ENCODE measurements at places on chromosomes 4 and X.

GRCh38 chr4:87624698-87625097, 16.4 kb downstream of the DSPP start:
- DNase-seq, result no peak

- DNase-seq, result no peak
Measured at GRCh38 chr4:81919810-81920209, 448.1 kb upstream of the RASGEF1B start.

DNA sequence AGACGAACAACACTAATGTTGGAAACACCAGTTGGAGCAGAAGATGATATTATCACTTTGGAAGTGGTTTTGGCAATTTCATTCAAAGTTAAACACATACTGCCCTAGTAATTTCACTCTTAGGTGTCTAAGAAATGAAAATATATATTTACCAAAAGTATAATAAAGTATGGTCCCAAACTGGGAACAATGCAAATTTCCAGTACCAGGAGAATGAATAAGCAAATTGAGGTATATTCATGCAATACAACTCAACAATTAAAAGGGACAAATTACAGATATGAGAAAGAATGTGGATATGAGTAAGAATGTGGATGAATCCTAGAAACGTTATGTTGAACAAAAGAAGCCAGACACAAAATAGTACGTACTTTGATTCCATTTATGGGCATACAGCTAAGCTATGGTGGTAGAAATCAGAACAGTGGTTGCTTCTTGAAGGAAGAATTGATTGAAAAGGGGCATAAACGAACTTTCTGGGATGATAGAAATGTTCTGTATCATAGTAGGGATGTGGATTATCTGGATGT, 10.0 kb downstream of the ELMOD2 start:
- no peak for DNase-seq

DNA sequence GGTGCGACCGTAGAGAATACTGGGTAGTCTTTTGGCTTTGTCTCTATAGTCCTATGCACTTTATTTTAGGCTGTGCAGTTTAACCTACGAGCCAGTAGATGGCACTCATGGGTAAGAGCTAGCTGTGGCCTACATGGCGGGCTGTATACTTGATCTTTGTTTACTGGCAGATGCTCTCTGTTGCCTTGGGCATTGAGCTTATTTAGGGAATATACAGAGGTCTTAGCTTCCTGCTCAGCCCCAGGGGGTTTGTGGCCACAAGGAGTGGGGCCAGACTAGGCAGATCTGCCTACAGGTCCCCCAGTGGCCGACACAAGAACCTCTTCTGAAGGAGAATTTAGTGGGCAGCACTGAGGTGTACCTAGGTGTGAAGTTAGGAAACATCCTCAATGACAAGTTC, 227.6 kb upstream of the HDX start:
- no peak for DNase-seq

- no peak for DNase-seq
Measured at GRCh38 chr4:39324446-39324845, 41.7 kb downstream of the RFC1 start.

DNA sequence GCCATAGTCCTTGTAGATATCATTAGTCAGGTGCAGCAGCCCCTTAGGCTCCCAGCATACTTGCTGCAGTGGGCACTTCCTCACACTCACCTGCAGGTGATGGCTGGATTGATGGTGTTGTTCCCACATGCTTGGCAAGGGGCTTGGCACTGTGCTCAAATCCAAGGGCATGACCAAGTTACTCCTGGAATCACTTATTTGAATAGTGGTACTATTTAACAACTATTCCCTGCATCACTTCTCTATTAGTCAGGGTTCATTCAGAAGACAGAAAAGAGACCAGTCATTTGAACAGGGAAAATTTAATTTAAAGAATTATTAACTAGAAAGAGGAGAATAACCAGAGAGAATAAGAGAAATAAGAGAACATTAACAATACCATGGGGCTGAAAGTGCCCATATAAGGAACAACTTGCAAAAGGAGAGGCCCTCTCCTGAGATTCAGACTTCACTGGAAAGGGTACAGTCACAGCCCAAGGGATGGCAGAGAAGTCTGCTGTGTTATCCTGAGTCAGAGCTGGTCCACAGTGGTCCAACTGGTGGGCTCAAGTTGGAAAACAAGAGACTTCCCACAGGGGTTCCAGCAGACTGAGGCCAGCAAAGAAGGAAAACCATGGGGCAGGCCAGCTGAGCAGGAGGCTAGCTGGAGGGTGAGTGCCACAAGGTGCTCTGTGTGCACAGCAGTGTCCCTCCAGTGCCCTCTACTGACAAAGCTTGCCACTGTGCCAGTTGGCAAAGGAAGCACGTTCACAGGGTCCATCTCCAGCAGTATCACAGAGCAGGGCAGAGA, 9.8 kb downstream of the SPP1 start:
- DNase-seq, result no peak

- DNase-seq, result no peak
Measured at GRCh38 chr4:144350706-144351105, 210.2 kb upstream of the GYPA start.

DNA sequence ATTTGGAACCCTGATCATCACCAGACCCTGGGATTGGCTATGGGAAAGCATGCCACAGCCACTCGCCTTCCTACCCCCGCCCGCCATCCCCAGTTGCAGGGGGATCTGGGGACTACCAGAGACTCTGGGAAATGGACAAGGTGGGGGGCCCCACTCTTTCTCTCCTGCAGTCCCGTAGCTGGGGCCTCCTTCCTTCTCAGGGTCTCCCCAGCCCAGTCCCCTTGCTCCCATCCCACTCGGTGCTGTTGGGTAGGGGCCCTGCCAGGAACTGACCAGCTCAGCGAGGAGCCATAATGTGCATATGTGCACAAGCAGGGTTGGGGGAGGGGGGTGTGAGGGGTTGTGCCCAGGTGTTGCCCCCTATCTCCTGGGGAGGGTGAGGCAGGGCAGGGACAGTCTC, 3.4 kb upstream of the USP11 start:
- no peak for DNase-seq

- no peak for DNase-seq
Measured at GRCh38 chr4:165971933-165972332, 98.9 kb downstream of the TLL1 start.

DNA sequence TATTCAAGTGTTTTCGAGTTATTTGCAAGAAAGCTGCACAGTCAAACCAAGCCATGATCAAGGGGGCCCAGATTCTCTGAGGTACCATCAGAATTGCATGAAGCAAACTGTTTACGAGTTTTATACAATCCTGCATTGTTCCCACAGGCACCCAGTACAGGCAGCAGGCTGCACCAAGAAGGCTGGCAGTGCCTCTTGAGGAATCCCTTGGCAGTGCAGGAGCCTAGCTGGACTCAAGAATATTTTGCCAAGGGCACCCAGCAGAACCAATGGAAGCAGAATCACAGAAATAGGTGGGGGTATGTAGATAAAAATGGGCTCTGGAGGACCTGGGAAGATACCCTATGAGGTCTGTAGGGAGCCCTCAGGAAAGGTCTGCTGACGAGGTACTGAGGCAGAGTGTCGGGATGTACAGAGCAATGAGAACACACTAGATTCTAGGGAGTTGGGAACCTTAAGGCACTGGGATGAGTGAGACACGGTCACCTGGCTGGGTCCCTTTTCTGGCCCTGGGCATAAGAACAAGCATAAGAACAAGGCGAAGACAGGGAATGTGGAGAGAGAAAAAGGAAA, 2.5 kb upstream of the PLP1 start:
- no peak for DNase-seq

- DNase-seq, result no peak
Measured at GRCh38 chr4:57971261-57971660, 861.1 kb upstream of the IGFBP7 start.

- DNase-seq, result no peak
Measured at GRCh38 chrX:37817176-37817575, 30.2 kb downstream of the DYNLT3 start.

GRCh38 chrX:155841232-155841631, 39.9 kb upstream of the VAMP7 start:
- no peak for DNase-seq

DNA sequence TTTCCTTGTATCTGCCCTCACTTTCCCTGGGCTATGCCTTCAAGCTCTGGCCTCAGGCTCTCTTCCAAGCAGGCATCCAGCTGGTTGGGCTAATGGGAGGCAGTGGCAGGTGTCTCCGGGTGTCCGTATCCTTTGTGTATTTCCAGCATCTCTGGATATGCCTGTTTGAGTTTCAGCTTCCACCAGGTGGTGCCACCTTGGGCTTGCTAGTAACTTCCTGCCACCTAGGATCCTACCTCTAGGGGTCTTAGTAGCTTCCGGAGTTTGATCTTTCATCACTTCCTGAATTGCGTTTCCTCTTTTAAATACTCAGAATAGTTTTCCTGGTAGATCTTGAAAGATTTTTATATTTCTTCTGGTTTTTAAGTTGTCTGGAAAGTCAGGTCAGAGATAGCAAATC, 23.2 kb upstream of the ANOS1 start:
- no peak for DNase-seq

- DNase-seq, result no peak
Measured at GRCh38 chr4:10366628-10367027, 90.6 kb downstream of the ZNF518B start.

DNA sequence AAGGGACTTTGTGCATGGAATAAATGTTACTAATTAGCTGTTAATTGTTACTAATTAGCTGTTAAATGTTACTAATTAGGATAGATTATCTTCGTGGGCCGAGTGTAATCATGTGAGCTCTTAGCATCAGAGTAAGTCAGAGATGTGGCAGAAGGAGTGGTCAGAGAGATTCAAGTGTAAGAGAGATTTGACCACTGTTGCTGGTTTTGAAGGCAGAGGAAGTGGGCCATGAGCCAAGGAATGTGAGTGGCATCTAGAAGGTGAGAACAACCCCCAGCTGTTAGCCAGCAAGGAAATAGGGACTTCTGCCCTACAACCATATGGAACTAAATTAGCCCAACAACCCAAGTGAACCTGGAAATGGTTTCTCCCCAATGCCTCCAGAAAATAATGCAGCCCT, 28.2 kb downstream of the ODAPH start:
- no peak for DNase-seq

- DNase-seq, result no peak
Measured at GRCh38 chr4:182255441-182256190, 12.4 kb downstream of the TENM3 start.

GRCh38 chr4:18689308-18690115, 668.0 kb upstream of the LCORL start:
- DNase-seq, result no peak

DNA sequence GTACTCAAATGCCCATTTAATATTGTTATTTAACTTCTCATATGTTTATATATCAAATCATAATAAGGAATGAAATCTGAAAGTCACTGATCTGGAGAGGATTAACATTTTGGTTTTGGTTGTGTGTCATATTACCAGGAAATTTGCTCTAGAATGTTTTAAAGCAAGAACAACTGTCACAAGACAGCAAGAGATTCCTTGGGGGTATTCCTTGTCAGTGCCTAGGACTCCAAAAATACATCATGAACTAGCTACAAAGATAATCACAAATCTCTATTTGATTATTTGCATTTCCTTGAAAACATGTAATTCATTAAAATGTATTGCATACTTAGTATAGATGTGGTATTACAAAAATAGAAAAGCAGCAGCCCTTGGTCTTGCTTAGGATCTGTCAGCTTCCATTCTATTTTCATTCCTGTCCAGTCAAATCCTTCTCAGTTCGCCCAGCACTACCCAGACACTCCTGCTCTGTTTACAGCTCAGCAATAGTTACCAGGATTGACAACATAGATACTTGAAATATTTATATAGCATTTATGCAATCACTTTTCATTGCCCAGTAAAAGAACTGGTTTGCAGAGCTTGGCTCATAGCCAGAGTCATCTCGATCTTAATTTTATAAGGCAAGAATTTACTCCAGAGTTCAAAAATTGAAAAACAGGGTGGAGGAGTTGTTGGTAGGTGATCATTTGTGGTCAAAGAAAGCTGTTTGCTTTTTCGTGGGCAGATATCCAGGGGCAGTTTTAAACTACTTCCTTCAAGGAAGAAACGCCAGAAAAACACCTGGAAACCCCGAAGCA, 9.2 kb upstream of the BMP3 start:
- no peak for DNase-seq

DNA sequence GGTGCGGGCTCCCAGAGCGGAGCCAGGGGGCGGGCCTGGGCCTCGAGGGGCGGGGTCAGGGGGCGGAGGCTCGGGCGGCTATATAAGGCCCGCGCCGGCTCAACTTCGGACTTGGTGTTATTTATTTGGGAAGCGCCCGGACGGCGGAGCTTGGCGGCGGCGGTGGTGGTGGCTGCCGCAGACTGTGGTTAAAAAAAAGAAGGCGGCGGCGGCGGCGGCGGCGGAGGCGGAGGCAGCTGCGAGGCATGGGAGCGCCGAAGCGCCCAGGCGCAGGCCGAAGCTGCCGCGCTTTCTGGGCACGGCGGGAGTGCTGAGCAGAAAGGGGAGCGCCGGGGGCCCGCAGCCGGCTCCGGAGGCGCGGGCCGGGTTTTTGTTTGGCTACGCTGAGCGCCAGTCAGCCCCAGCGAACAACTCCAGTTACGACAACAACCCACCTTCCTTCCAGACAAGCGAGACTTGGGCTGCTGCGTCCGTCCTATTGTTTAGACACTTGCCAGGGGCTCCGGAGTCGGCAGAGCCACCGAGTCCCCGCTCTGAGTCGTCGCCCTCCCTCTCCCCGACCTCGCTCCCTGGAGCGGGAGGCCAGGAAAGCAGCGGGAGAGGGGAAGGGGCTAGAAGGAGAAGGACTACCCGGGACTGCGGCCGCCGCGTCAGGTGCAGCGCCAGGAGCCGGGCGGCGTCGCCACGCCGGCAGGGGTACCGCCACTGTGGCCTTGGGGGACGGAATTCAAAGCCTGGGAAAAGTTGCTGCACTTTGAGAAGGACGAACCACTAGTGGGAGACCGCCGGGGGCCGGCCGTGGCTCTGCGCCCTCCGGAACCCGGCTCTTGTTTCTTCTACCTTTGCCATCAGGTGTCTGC, at the start of gene SLIT2:
TSS of gene SLIT2 (plus strand) at position 110 of the 860 bp plus-strand sequence. CDS start 1,911 bp downstream, outside the sequence.
- DNase-seq, result no peak

GRCh38 chr4:108877821-108878220, 115.0 kb upstream of the ETNPPL start:
- no peak for DNase-seq

- DNase-seq, result no peak
Measured at GRCh38 chr4:138512756-138513155, 270.6 kb upstream of the SLC7A11 start.

GRCh38 chr4:88897180-88897579, 159.8 kb downstream of the FAM13A start:
- no peak for DNase-seq

Measured in stimulated activated CD4-positive, alpha-beta T cell treated with anti-CD3 and anti-CD28 coated beads, Interleukin-15, amount 100 ng/mL, for 1 hour (primary cell).